ENCODE measurements at places on chromosomes 5 and 9.

GRCh38 chr5:75156585-75156984, 80.1 kb downstream of the ANKRD31 start:
- DNase-seq: no peak

- no peak for DNase-seq
Observed at GRCh38 chr5:66142417-66142816, 1.7 kb upstream of the SREK1 start.

- DNase-seq: no peak
Observed at GRCh38 chr5:143636931-143637528, 174.9 kb upstream of the HMHB1 start.

- no peak for DNase-seq
Observed at GRCh38 chr5:102664616-102665335, 90.3 kb upstream of the PAM start.

- no peak for DNase-seq
Observed at GRCh38 chr9:127884427-127884911, 7.0 kb upstream of the AK1 start.

DNA sequence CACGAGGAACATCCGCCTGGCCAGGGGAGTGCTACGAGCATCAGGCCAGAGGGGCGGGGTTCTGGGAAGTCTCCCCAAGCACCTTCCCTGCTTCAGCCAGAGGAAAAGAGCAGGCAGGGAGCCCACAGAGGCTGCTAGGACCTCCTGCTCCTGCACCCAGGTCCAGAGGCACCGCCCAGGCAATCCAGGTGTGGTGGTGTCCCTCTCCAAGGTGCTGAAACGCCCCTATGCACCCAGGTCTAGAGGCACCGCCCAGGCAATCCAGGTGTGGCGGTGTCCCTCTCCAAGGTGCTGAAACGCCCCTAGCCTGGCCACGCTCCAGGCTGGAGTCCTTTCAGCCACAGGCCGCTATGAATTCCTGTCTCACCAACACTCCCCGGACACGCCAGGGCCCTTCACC, 10.7 kb upstream of the UBAC1 start:
- DNase-seq: no peak

- no peak for DNase-seq
Observed at GRCh38 chr5:138611678-138612218, 36.5 kb upstream of the HSPA9 start.

- DNase-seq: no peak
Observed at GRCh38 chr5:57695179-57695578, 212.6 kb upstream of the ACTBL2 start.

DNA sequence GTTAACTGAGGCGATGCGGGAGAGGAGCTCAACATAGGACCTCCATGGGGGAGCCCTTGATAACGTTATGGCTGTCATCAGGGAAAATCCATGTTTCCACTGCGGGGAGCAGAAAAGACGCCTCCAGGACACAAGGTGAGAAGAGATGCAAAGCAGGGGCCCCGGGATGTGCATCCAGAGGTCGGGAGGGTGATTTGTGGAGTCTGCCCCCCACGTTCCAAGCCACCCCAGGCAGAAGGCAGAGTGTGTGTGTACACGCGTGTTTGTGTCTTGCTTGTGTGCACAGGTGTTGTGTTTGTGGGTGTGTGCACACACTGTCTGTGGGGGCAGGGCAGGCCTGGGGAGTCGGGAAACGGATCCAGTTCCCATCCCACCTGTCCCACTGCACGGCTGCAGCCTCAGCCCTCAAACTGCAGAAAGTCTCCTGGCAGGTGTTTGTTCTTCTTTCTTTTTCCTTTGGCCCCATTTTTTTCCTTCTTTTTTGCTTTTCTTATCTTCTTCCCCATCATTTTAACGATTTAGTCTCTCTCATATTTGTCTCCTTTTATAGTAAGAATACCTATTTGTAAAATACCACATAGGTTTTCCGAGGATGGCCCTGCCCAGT, 17.4 kb upstream of the PLEKHG4B start:
- DNase-seq: no peak

DNA sequence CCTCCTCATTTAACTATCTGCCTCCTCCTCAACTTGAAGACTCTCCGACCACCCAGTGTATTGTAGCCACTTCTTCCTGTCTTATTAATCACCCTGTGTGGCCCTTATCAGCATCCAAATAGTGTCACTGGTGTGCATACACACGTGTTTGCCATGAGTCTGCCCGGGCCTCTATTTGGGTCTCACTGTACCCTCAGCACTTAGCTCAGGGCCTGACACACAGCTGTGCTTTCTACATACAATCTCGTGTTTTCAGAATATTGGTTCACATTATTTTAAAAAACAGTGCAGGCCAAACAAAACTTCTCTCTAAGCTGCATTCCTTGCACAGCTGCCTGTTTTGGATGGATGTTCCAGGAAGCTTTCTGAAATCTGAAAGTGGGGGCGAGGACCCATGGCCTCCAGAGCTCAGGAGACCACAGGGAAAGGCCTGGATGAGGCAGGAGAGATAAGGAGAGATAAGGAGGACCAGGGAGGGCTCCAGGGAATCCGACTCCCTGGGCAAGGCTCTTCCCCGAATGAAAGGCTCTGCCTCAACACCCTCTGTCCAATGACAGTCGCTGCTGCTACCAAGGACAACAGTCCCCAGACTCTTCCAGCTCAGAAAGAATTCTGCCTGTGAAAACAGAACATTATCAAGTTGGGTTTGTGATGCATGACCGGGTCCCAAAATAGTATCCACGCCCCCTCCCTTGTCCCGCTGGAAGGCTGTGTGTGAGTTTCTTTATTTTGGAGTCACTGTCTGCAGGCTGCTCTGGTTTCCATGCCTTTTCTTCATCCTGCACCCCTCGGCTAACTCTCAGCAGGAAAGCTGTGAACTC, 255.6 kb downstream of the NSG2 start:
- DNase-seq: no peak
